ENCODE measurements at places on chromosomes 12 and 14. TPM values are rescaled to one million over a fixed set of nuclear protein-coding genes. Genes with fewer than 3 reads are reported as not detected.

DNA sequence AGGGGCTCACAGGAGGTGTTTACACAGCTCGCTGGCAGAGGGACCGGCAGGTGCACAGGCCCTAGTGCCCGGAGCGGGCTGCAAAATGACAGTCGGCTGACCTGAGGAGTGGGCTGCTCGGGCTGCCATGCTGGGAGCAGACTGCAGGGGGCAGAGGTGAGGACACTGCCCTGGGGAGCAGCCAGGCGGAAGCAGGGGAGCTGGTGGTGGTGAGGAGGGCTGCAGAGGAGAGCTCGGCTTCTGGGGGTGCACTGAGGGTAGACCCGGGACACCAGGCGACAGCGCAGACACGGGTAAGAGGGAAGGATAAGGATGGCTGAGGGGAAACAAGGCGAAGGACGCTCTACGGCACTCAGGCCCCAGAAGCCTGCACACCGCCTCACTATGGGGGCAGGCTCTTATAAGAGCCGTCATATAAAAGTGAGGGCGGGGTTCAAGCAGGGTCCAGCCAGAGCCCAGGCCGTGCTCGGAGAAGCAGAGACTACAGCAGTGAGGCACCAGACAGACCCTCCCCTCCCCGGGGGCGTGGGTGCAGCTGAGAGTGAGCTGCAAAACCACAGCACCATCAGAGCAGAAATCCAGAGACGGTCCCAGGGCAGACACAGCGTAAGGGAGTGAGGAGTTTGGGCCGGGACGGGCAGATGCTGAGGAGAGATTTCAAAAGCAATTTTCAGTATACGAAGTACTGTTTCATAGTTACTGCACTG is 62.5 kb downstream of the CCDC88C start:
- DNase-seq, result no peak

GRCh38 chr12:51323966-51324895 is at the start of gene BIN2:
Gene BIN2, minus strand, starts transcription at chr12:51324174. Its CDS starts 72 bp downstream, at chr12:51324102.
- no peak for DNase-seq

DNA sequence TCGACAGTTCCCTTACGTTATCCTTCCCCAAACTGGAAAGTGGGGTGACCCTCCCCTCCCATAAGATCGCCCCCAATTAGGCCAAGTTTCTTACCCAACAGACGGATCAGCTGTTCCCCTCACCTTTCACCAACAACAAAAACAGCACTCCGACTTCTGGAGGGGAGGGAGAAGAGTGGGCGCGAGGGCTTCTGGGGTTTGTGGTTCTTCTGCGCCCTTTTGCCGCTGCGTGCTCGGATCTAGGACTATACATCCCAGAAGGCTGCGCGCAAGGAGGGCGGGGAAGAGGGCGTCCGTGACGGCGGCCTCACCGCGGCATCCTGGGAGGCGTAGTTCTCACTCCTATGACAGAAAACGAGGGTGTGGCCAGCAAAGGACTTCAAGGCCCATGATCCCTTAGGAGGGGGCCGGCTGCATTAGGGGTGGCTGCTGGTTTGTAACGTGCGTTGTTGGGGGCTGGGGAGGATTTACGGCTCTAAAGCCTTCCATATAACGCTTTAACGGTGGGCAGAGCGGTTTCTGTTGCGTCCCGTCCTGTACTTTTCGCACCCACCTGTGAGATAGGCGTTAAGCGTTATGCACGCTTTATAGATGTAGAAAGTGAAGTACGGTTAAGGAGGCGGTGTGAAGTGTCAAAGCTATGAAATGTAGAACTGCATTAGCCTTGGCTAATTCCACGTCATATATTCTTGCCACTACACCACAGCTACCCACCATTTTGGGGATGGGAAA is at the start of gene CALCOCO1:
Gene CALCOCO1 (minus strand): TSS at position 143 of the 732 bp plus-strand sequence. CDS start 2,210 bp downstream, outside the sequence.
- DNase-seq, result peak; percentile 98

GRCh38 chr12:98244136-98244535 is 271.3 kb upstream of the TMPO start:
- DNase-seq, result no peak

- DNase-seq, result peak; percentile 46
These were observed 110.4 kb downstream of the ESRRB start for GRCh38 chr14:76486251-76486743.

GRCh38 chr14:34539407-34540180 is at the start of gene EAPP:
Gene EAPP, minus strand, starts transcription at chr14:34539701. Its CDS starts 73 bp downstream, at chr14:34539628.
- peak; percentile 97 for DNase-seq

DNA sequence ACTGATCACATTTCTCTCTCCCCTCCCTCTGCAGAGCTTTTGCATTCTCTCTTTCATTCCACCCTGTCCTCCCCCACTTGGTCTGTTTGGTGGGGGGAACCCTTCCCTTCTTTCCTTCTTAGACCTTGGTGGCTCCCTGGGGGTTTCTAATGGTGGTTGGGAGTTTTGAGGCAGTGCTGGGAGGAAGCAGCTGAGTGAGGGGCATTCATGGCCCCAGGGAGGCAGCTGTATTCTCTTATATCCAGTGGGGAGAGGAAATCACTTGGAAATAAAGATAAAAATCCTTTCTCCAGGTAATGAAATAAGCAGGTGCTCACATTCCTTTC is 13.3 kb downstream of the NGDN start:
- no peak for DNase-seq

Gene TPH2
- 0.18 TPM for polyA plus RNA-seq

Gene GSG1
- 0.55 TPM for polyA plus RNA-seq

Gene PLA2G1B
- 0.41 TPM for polyA plus RNA-seq

Measured in renal pelvis (tissue), 12 donors.